ENCODE measurements at places on chromosomes 1 and 21. TPM values are rescaled to one million over a fixed set of nuclear protein-coding genes. Genes with fewer than 3 reads are reported as not detected.
A peak's percentile ranks its signal among the peaks of the same experiment; 100 is the strongest.

The C1orf87 gene
- total RNA-seq = not detected

The FCRL1 gene
- total RNA-seq = not detected

The RUNX1 gene
- 52.0 TPM for total RNA-seq

The PCSK9 gene
- total RNA-seq = not detected

The IRF2BP2 gene
- 83.0 TPM for total RNA-seq

The TFF2 gene
- not detected for total RNA-seq

The DCDC2B gene
- 0.10 TPM for total RNA-seq

- no peaks in the 10 kb centered on the region for H3K36me3 ChIP-seq
- peaks cover 51% of the 10 kb centered on the region for H3K4me1 ChIP-seq
- DNase-seq = peak; percentile 67
- no peak overlapping the region for H3K4me3 ChIP-seq
These were observed 6.3 kb upstream of the INAVA start for GRCh38 chr1:200888349-200888838.

DNA sequence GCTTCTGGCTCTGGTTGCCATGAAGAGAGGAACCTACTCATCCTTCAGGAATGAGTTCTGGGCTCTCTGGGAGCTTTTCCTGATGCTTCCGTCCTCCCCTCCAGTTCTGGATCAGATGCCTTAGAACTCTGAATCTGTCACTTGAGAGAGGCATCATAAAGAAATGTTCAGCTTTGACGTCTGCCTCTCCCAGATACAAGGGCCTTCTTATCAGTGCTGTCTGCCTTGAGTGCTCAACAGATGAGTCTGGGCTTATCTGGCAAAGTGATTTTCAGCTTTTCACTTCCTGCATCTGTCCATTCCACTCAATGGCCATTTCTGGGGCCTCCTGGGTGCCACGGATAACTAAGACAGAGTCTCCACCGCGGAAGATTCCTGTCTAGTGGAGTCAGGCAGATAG is 12.3 kb upstream of the OTUD3 start:
- no peaks in the 10 kb centered on the region for H3K4me1 ChIP-seq
- H3K36me3 ChIP-seq = no peaks in the 10 kb centered on the region
- H3K27ac ChIP-seq = no peak overlapping the region
- peaks cover 33% of the 10 kb centered on the region for H3K27me3 ChIP-seq
- H3K4me3 ChIP-seq = no peak overlapping the region
- no peak for DNase-seq

- H3K36me3 ChIP-seq = peaks cover 91% of the 10 kb centered on the region
- H3K27me3 ChIP-seq = no peaks in the 10 kb centered on the region
- DNase-seq = no peak
- peak overlapping the region; percentile 78 for H3K27ac ChIP-seq
- H3K4me1 ChIP-seq = peaks cover 88% of the 10 kb centered on the region
These were observed 10.2 kb downstream of the HNRNPU start for GRCh38 chr1:244854166-244854565.

- H3K27me3 ChIP-seq = no peaks in the 10 kb centered on the region
- H3K27ac ChIP-seq = peak overlapping the region; percentile 97
- peaks cover 37% of the 10 kb centered on the region for H3K36me3 ChIP-seq
- peak overlapping the region; percentile 96 for H3K4me3 ChIP-seq
These were observed 945 bp downstream of the SRSF4 start for GRCh38 chr1:29180497-29181412.

- H3K27ac ChIP-seq = peak within 1 kb of the TSS; percentile 95
- H3K27me3 ChIP-seq = peaks cover 16% of the 10 kb centered on the region
- peaks cover 24% of the 10 kb centered on the region for H3K36me3 ChIP-seq
These were observed at the start of gene CCSAP for GRCh38 chr1:229342656-229343569. TSS of gene CCSAP (minus strand) at chr1:229343047. CDS start at chr1:229342465, 582 bp downstream.

GRCh38 chr21:17834639-17835354 is 15.6 kb upstream of the C21orf91 start:
- peaks cover 4% of the 10 kb centered on the region for H3K27me3 ChIP-seq
- no peaks in the 10 kb centered on the region for H3K4me1 ChIP-seq
- H3K27ac ChIP-seq = no peak overlapping the region
- DNase-seq = no peak
- no peaks in the 10 kb centered on the region for H3K36me3 ChIP-seq

DNA sequence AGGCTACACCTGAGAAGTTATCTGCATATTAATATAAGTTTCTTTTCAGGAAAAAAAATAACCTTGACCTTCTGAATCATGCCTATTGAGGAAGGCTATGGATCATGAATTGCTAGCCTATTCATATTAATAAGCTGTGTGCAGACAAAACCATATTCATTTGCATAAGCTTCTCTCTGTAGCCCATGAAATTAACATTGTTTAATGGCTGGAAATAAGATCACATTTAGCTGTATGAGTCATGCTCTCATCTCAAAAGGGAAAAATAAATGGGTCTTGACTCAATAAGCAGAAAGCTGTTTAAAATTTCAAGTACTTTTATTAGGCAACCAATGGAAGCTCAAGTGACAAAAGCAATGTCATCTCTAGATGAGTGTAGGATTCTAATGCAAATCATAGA is 330.0 kb upstream of the DEPDC1 start:
- no peaks in the 10 kb centered on the region for H3K4me1 ChIP-seq
- H3K4me3 ChIP-seq = no peak overlapping the region
- DNase-seq = no peak
- H3K27ac ChIP-seq = no peak overlapping the region

- H3K4me1 ChIP-seq = peaks cover 34% of the 10 kb centered on the region
- H3K4me3 ChIP-seq = peak within 1 kb of the TSS; percentile 97
- DNase-seq = peak; percentile 96
- no peaks in the 10 kb centered on the region for H3K27me3 ChIP-seq
- H3K36me3 ChIP-seq = peaks cover 40% of the 10 kb centered on the region
These were observed at the start of gene SETDB1 for GRCh38 chr1:150926097-150926741. TSS of gene SETDB1 (plus strand) at chr1:150926363. CDS start at chr1:150927715, 1,352 bp downstream.

DNA sequence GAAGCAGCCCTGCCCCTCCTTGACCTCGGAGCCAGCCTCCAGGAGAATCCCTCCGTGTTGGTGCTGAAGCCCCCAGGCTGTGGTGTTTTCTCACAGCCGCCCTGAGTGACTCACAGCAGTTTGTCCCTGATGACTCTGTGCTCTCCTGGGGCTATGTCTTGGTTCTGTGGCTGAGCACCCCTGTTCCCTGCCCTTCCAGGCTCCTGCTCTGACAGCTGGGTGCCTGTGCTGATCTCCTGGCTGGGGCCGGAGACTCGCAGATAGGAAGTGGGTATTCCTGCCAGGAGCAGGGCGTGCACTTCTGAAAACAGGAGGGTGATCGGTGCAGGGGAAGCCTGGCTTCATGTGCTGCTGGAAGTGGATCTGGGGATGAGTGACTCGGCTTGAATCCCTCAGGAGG is 34.5 kb downstream of the POFUT2 start:
- peaks cover 18% of the 10 kb centered on the region for H3K4me1 ChIP-seq
- H3K36me3 ChIP-seq = no peaks in the 10 kb centered on the region
- no peak for DNase-seq

- no peaks in the 10 kb centered on the region for H3K27me3 ChIP-seq
- no peaks in the 10 kb centered on the region for H3K4me1 ChIP-seq
- H3K27ac ChIP-seq = no peak overlapping the region
- DNase-seq = no peak
- no peaks in the 10 kb centered on the region for H3K36me3 ChIP-seq
These were observed 1712.5 kb downstream of the NCAM2 start for GRCh38 chr21:22710721-22711120.
